ENCODE measurements at places on chromosomes 2 and 18. TPM values are rescaled to one million over a fixed set of nuclear protein-coding genes. Genes with fewer than 3 reads are reported as not detected.

Gene ARHGAP15
- 16.8 TPM for total RNA-seq

Gene UGT1A5
- total RNA-seq: 0.67 TPM

Gene CD8A
- 3.3 TPM for total RNA-seq

Gene KCNG2
- not detected for total RNA-seq

Gene CPO
- total RNA-seq: not detected

Gene GLB1L
- 1.2 TPM for total RNA-seq

Gene SERPINB4
- 123 TPM for total RNA-seq

Gene IL36G
- 7.3 TPM for total RNA-seq

Gene CRYGD
- total RNA-seq: not detected

Gene HRH4
- total RNA-seq: 0.38 TPM

Gene COL5A2
- 11.0 TPM for total RNA-seq

Gene NGEF
- total RNA-seq: 4.0 TPM

Gene VWA3B
- not detected for total RNA-seq

Gene ITGAV
- total RNA-seq: 27.1 TPM

Gene SETBP1
- total RNA-seq: 2.6 TPM

Gene POMC
- not detected for total RNA-seq

Gene MLPH
- total RNA-seq: 4.7 TPM

Gene PTPRM
- 6.5 TPM for total RNA-seq

Gene SLC9A4
- 0.76 TPM for total RNA-seq

Gene MSTN
- 0.13 TPM for total RNA-seq

Gene SOWAHC
- total RNA-seq: 51.7 TPM

Gene HAAO
- total RNA-seq: 0.61 TPM

Gene DSC1
- total RNA-seq: 0.70 TPM

Gene YWHAQ
- total RNA-seq: 166 TPM

Gene EML6
- 3.4 TPM for total RNA-seq

Gene GPR75
- 3.6 TPM for total RNA-seq

Gene PRADC1
- 27.1 TPM for total RNA-seq

Gene RND3
- 163 TPM for total RNA-seq

Gene CD226
- 0.79 TPM for total RNA-seq

Gene LYG2
- not detected for total RNA-seq

Gene C2orf80
- not detected for total RNA-seq

Gene CD302
- total RNA-seq: 3.2 TPM

Gene RESP18
- not detected for total RNA-seq

Gene EDAR
- 3.9 TPM for total RNA-seq

Gene SH3BP4
- total RNA-seq: 22.9 TPM

Gene ALLC
- not detected for total RNA-seq

Gene SPEG
- 3.8 TPM for total RNA-seq

Gene CDH19
- 3.6 TPM for total RNA-seq

Gene KLF7
- 6.5 TPM for total RNA-seq
